Dorsolateral prefrontal cortex (tissue), 122 donors: ENCODE measurements at places on chromosomes 4 and X.

GRCh38 chr4:152408514-152409327 is 127.2 kb downstream of the FBXW7 start:
- no peak for DNase-seq

DNA sequence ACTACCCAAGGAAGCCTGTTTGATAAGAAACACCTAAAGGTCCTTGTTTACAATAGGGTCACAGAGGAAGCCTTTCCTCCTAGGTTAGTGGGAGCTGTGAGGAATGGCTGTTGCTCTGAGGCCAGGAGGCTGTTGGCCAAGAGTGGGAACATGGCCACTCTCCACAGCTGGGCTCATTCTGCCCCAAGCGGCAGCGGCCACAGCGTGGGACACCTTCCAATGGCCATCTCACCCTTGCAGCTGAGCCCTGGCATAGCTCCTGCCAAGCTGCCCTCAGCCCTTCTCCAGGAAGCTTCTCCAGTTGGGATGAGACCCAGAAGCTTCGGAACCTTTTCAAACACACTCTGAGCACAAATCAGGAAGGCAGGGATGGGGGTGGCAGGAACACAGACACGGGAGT is 111.8 kb upstream of the MAP3K15 start:
- peak; percentile 66 for DNase-seq

DNA sequence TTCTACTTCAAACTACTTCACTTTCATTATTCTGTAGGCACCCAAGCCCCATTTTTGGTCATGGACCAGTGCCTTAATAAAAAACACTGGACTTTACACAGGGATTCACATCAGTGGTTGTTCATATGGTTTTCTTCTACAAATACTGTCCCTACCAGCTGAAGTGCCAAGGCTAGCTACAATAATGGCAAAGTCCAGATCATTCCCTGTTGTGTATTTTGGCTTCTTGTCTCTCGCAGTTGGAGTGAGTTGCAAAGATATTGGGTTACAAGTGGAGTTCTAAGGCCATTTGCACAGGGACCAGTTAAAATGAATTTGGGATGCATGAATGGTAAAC is 16.7 kb upstream of the ANKRD17 start:
- DNase-seq: no peak

DNA sequence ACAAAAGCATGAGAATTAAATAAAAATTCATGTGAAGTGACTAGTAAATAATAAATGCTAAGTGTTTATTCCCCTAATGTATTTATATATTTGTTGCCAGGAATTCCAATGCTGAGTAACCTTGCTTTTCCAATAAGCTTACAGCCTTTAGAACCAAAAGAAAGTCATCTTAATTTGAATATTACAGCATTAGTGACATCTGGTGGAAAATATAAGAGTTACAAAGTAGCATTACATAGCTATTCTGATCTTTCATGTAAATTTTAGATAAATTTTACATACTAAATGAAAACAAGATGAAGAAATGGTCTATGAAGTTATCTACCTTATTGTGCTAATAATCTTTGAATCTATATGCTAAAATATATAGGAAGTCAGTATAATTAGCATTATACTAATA is 10.4 kb downstream of the MAD2L1 start:
- no peak for DNase-seq

- no peak for DNase-seq
Measured at GRCh38 chrX:17038681-17039161, 92.3 kb downstream of the REPS2 start.

- no peak for DNase-seq
Measured at GRCh38 chr4:33427676-33428075, 2707.5 kb downstream of the PCDH7 start.

- DNase-seq: no peak
Measured at GRCh38 chrX:83508006-83508405, at the start of gene POU3F4. Gene POU3F4 (plus strand): TSS chrX:83508290. CDS start chrX:83508325, 35 bp downstream.

- no peak for DNase-seq
Measured at GRCh38 chr4:48692897-48693296, 87.2 kb downstream of the FRYL start.

GRCh38 chr4:158786955-158787354 is 18.1 kb downstream of the FNIP2 start:
- no peak for DNase-seq

DNA sequence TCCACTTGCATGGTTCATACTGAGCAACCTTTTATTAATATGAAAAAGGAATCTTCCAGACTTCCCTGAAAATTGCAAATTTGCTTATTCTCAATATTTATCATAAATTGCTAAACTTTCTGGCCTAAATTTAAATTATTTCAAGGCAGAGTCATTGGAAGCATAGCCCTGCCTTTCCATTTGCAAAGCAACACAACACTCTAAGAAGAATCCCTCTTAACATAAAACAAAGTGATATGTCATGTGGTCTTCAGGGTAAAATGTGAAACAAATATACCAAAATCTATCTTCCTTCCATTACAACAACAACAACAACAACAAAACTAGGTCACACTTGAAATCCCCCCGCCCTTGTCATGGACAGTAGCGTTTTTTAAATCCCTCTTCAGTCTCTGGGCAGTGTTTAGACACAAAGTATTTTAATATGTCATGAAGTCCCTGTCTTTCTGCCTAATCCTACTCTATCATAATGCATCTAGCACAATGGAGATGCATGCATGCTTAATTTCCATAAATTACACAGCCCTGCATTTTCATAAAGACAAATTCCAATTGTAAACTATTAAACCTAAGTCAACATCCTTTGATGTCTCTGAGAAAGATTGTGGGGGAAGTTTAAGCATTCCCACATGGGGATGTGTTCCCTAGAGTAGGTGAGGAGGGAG is 668.9 kb upstream of the LCORL start:
- no peak for DNase-seq

DNA sequence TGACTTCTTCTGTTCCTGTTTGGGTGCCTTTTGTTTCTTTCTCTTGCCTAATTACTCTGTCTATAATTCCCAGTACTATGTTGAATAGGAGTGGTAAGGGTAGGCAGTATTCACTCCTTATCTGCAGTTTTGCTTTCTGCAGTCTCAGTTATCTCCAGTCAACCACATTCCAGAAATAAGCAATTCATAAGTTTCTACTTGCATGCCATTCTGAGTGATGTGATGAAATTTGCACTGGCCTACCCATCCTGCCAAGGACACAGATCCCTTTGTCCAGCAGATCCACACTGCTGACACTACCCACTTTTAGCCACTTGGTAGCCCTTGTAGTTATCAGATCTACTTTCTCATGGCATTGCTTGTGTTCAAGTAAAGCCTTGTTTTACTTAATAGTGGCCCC is 971.6 kb upstream of the INTU start:
- no peak for DNase-seq

DNA sequence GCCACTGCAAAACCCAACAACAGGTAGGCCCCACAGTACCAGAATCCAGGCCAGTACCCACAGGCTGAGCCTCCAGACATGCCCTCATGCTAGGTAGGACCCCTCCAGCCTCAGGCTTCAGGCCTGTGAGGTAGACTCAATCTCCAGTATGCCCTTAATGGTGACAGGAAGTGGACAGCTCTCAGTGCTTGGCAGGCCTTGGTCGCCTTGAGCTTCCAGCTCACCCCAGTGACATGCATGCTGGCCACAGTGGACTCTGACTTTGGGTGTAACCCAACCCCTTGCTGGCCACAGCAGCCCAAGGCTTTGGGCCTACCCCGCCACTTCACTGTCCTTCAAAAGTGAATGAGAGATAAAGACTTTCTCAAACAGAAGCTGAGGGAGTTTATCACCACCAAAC is 324.2 kb downstream of the ANTXR2 start:
- no peak for DNase-seq
